ENCODE measurements at places on chromosomes 3 and 15. TPM values are rescaled to one million over a fixed set of nuclear protein-coding genes. Genes with fewer than 3 reads are reported as not detected.

DNA sequence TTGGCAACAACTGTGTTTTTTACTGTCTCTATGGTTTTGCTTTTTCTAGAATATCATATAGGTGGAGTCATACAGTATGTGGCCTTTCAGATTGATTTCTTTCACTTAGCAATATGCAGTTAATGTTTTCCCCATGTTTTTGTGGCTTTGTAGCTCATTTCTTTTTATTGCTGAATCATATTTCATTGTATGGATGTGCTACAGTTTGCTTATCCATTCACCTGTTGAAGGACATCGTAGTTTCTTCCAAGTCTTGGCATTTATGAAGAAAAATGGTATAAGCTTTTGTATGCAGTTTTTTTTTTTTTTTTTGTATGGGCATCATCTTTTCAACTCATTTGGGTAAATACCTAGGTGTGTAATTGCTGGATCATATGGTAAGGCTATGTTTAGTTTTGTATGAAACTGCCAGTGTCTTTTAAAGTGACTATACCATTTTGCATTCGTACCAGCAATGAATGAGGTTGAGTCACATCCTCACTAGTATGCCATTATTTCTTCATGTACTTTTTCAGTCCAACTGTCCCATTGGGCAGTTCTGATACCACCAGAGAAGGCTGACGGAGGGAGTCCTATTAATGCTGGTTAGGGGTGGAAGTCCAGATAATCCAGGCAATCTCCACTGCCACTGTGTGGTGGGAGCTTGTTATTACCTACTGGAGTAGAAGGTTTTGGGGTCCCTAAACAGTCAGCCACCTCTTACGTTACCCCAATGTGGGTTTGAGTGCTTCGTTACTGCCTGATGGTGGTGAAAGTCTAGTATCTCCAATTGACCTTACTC is 210.5 kb downstream of the DOCK3 start:
- no peak for DNase-seq

- DNase-seq, result no peak
These were observed 29.4 kb downstream of the NR2F2 start for GRCh38 chr15:96359616-96360521.

- no peak for DNase-seq
These were observed 642.3 kb downstream of the PLOD2 start for GRCh38 chr3:145518639-145519038.

- no peak for DNase-seq
These were observed 89.8 kb upstream of the MEX3B start for GRCh38 chr15:82135638-82136037.

DNA sequence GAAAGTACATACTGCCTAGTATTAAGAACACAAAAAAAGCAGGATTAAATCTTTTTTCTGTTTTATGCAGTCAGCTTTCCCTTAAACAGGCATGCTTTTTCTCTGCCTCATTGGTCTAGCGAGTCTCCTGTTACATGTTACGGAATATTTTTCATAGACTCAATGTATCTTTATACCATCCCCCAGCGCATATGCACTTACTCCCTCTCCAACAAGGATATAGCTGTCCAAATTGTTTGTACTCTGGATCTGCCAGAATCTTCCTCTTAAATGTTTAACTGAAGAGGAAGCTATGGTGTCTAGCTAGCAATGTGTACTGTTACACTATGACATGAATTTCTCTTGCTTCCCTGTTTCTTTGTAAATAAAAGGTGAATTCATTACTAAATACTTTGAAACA is 9.2 kb upstream of the SLCO3A1 start:
- DNase-seq, result no peak

GRCh38 chr3:125641891-125642290 is 46.6 kb upstream of the OSBPL11 start:
- no peak for DNase-seq

- no peak for DNase-seq
These were observed 81.8 kb downstream of the LSM3 start for GRCh38 chr3:14260463-14260862.

- DNase-seq, result no peak
These were observed 217.5 kb upstream of the BHLHE40 start for GRCh38 chr3:4761759-4762158.

DNA sequence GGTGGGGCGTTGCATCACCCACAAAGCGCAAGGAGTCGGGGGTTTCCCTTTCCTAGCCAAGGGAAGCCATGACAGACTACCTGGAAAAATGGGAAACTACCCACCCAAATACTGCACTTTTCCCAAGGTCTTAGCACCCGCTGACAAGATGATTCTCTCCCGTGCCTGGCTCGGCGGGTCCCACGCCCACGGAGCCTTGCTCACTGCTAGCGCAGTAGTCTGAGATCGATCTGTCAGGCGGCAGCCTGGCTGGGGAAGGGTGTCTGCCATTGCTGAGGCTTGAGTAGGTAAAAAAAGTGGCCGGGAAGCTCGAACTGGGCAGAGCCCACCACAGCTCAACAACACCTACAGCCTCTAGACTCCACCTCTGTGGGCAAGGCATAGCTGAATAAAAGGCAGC is 112.9 kb downstream of the GSK3B start:
- no peak for DNase-seq

GRCh38 chr15:79680720-79681119 is 216.1 kb downstream of the MTHFS start:
- peak; percentile 47 for DNase-seq

- DNase-seq, result no peak
These were observed 466.3 kb upstream of the EPHA3 start for GRCh38 chr3:88641033-88641604.

- DNase-seq, result no peak
These were observed 93.7 kb downstream of the MCTP2 start for GRCh38 chr15:94324835-94325767.

- no peak for DNase-seq
These were observed 8.6 kb upstream of the GASK1A start for GRCh38 chr3:42970557-42970956.

DNA sequence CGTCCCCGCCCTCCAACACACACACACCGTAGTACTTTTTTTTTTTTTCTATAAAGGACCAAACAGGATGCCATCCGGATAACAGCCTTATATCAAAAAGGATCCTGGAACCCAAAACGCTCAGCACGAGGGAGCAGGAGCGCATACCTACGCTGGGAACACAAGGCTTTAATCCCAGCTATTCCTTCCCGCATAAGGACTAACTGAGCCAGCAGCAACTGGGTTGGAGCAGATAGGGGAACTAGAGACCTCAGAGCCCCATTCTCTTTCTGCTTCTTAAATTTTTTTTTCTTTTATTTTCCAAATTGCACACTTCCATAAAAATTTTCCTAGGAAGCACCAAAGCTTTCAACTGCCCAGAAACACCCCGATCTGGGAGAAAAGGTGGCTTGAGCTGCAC is 1.3 kb downstream of the TRANK1 start:
- DNase-seq, result no peak

GRCh38 chr15:70358871-70359647 is 261.3 kb upstream of the TLE3 start:
- no peak for DNase-seq

DNA sequence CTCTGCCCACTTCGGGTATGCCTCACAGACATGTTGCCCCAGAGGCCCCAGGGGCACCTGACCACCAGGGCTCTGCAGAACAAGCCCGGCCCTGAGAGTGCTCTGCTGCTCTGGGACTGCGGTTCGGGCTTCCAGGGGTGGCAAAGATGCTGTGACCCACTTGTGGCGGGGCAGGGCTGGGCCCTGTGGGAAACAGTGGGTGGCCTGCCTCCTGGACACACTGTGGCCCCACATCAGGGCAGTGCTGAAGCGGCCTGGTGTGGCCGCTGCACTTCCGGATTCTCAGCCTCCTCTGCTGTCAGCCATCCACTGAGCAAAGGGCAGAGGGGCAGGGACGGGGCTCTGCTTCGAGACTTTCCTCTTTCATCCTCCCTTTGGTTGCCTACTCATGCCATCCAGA is 26.5 kb upstream of the PLXND1 start:
- DNase-seq, result no peak

GRCh38 chr15:63107895-63108546 is 13.6 kb upstream of the LACTB start:
- DNase-seq, result peak; percentile 98

- no peak for DNase-seq
These were observed 139.3 kb downstream of the NFKBIZ start for GRCh38 chr3:101988596-101988995.

- DNase-seq, result no peak
These were observed 415.8 kb upstream of the SEMA6D start for GRCh38 chr15:47301481-47301880.

- DNase-seq, result no peak
These were observed 75.6 kb upstream of the ICE2 start for GRCh38 chr15:60554494-60554893.

DNA sequence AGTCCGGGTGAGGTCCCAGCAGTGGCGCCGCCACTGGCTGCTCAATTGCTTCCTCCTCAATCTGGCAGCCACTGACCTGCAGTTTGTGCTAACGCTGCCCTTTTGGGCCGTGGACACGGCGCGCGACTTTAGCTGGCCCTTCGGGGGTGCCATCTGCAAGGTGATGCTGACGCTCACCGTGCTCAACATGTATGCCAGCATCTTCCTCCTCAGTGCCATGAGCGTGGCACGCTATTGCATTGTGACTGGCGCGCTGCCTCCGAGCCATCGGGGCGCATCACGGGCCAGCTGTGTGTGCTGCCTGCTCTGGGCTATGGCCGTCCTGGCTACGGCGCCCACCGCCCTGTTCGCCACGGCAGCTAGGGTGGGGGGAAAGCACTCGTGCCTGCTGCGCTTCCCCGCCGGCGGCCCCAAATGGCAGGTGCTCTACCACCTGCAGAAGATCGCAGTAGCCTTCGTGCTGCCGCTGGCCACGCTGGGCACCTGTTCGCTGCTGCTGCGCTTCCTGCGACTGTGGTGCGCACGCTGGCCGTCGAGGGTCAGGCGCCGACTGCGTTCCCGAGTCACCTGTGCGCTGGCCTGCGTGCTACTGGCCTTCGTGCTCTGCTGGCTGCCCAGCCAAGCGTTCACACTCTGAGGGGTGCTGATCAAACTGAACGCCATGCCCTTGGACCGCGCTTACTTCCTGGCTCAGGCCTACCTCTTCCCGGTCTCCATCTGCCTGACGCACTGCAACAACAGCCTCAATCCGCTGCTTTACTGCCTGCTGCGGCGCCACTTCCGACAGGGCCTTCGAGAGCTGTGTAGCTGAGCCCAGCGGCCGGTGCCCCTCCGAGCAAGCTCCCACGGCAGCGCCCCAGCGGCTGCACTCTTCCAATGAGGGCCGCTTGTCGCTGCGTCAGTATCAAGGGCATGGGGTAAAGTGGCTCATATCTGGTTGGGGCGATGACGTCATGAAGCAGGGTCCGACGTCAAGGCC is 20.3 kb upstream of the ADAMTS7 start:
- no peak for DNase-seq

- DNase-seq, result no peak
These were observed 232.6 kb downstream of the TBL1XR1 start for GRCh38 chr3:176964661-176965060.

DNA sequence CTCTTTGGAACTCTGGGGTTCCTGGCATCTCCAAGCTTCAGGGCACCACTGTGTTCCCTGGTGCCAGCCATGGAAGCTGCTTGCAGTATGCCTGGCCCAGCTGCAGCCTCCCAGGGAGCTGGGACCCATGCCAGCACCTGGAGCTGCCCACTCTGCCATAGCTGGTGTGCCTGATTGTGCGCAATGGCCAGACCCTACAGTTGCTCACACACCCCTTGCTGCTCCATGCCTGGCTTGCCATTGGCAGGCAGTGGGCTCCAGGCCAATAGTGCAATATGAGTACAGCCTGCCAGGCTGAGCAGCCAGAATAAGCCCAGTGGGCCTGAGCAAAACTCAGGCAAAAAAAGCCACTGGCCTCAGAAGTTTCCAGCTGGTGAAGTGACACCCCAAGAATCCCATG is 43.8 kb upstream of the LRRFIP2 start:
- no peak for DNase-seq

DNA sequence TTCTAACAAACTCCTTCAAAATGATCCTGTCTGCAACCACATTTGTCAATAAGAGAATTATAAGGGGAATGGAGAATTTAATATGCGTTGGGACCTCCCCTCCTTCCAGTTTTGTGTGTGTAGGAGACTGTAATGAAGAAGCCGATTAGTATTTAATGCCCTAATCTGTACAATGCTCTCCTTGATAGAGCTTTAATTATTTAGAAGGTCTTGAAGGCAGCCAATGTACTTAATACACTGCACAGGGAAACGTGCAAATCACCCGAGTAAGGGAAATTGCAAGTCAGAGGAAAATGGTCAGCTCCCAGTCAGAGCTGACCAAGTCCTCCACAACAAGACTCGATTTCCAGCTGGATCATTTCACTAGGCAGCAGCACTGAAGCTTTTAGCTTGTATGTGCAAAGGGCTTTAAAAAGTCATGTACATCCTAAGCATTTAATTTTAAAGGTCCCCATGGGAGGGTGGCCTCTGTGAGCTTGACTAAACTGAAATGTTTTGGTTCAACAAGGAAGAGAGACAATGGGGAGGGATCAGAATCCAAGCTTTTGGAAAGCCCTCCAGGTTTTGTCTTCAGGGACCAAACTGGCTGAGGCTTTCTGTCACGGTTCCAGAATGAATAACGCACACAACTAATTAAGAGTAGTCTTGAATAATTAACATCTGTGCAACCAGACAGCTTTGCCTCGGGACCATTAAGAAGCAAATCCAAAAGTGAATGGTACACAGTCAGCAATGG is 159.8 kb upstream of the MITF start:
- no peak for DNase-seq

DNA sequence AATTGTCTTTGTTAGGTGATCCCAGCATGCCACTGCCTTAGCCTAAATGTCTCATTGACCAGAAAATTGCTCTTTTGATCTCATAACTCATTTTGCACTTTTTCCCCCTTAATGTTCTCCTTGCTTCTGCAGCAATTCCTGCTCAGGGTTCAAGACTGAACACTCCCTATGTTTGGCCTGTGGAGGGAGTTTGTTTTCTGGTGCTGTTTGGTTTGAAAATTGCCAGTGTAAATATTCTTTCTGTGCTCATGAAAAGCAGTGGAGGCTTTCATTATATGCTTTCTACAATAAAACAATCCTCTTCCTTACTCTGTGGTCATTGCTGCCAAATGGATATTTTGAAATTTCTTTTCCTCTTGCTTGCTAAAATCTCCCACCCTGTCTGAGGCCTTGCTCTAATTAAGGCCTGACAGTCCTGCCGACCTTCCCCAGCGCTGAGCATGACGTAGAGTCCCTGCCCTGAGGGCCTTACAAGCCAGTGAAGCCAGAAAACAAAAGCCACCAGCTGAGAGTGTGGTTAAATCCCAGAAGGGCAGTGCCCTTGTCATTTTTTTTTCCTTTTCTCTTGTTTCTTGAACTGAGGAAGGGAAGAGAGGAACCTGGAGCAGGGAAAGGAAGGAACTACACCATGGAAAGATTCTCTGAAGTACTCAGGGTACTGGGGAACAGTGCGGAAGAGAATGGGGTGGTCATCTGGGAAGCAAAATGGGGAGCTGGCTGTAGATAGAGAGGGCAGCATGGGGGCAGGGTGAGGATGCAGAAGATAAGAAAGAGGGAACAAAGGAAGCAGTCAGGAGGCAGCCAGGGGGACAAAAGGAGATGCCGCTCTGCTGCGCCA is 24.8 kb downstream of the ZBTB38 start:
- DNase-seq, result peak; percentile 14

The SLC2A2 gene
- not detected for total RNA-seq

The GDPGP1 gene
- total RNA-seq, result 3.0 TPM

The UNC13C gene
- 0.03 TPM for total RNA-seq

The MAN2A2 gene
- 17.7 TPM for total RNA-seq

The SERPINI2 gene
- not detected for total RNA-seq

The REC114 gene
- not detected for total RNA-seq

The EXD1 gene
- not detected for total RNA-seq

The CAND2 gene
- not detected for total RNA-seq

Data from Caki2 (cell line).